Right kidney (tissue), 9 donors: ENCODE measurements at places on chromosomes 3 and 15.

GRCh38 chr3:12159227-12159601 lies 502 bp upstream of the TIMP4 start:
- DNase-seq, result no peak

- DNase-seq, result no peak
These were observed 182.1 kb upstream of the ANKRD28 start for GRCh38 chr3:15979900-15980299.

GRCh38 chr15:90617668-90618097 lies 88.0 kb downstream of the CRTC3 start:
- DNase-seq, result no peak

DNA sequence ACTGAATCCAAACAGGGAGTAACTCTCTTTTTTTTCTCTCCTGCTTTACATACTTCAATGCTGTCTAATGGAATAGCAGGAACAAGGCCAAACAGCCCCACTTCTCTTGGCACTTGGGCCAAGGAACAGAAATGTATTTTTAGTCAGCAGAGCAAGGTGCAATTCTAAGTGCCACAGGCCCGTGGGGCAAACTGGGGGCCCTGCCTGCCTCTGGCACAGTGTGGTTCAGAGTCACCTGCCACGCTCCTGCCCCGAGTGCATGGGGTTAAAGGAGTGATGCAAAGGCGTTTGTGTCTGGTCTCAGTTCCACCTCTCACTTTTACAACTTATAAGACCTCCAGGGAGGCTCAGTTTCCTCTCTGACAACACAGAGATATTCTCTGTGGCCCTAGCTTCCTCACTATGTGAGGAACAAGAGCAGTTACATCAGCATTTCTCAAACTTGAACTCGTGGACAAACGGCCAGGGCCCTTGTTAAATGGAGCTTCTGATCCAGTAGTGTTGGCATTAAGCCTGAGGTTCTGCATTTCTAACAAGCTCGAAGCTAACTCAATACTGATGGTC lies 51.3 kb downstream of the LRIG1 start:
- no peak for DNase-seq

DNA sequence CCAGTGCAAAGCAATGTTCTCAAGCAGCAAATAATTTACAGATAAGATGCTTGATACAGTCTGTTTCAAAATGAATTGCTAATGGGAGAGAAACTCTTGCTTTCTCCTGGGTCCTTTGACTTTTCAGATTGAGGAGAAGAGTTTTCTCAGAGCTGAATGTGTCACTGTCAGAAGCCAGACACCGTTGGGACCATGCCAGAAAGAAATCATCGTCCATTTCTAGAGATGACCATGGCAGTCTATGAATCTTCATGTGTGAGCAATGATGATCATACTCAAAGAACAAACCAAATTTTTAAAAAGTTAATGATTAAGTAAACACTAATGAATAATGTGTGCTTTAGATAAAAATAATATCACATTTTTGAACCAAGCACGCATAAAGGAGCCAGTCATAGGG lies 77.6 kb downstream of the ZNF385D start:
- no peak for DNase-seq

GRCh38 chr15:93126599-93126998 lies 37.6 kb upstream of the RGMA start:
- DNase-seq, result no peak

- no peak for DNase-seq
These were observed 7.0 kb downstream of the CLDN11 start for GRCh38 chr3:170425491-170426239.

GRCh38 chr3:62276658-62277180 lies 96.6 kb downstream of the FEZF2 start:
- DNase-seq, result no peak

- no peak for DNase-seq
These were observed 292.0 kb downstream of the NFKBIZ start for GRCh38 chr3:102141096-102141927.

GRCh38 chr3:42493126-42493797 lies 9.2 kb upstream of the VIPR1 start:
- no peak for DNase-seq

- DNase-seq, result no peak
These were observed 114.6 kb downstream of the XXYLT1 start for GRCh38 chr3:195156286-195156890.
